Epithelial cell of esophagus (primary cell): ENCODE measurements at places on chromosomes 7 and 10.

GRCh38 chr10:35637462-35637861, 4.6 kb downstream of the FZD8 start:
- DNase-seq, result no peak

- DNase-seq, result no peak
These were observed 493.0 kb downstream of the LRMDA start for GRCh38 chr10:75924309-75924902.

DNA sequence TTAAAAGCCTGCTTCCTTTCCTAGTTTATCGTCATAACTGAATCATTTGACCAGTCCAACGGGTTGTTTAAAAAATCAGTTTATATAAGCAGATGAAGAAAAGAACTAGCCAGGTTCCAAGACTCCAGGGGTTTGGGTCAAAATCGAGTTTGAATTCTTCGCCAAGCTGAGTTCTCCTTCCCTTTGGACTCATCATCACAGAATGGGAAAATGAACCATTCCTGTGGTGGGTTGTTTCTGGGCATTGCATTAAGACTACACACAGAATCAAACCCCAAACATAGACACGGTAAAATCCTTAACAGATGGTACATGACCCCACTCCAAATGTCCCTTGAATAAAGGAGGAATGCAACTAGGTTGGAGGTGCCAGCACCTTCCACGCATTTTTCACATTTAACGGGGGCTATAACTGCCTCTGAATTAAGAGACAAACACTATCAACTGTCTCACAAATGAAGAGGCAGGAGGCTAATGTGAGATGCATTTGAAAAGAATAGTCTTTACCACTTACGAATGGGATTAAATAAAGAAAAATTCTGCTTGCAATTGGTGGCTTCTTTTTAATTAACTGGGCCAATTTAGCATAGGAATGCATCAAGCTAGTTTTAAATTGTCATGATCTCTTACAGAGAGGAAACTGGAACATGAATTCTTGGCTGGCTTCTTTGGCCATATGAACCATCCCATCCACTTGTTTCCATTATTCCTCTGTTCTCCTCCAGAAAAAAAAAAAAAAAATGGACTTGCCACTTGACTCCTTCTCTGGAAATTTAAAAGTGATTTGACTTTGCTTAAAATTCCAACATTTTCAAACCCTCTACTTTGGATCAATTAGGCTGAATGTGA, 61.1 kb downstream of the CHST15 start:
- no peak for DNase-seq

DNA sequence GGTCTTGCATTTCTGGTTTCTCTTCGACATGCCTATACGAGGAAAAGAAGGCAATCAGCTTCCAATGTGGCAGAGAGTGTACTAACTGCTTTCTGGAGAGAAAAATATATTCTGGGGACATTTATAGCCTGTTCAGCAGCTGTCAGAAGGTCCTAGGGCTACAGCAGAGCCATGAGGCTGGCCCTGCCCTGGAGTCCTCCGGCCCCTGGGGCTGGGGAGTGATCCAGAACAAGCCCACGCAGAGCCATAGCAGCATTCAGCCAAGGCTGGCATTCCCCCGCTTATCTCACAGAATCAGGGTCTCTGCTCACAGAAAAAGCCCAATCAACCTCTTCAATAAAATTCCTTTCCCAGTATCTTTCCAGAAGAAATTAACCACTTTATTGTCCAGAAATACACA, 48.9 kb downstream of the FZD1 start:
- DNase-seq, result no peak

DNA sequence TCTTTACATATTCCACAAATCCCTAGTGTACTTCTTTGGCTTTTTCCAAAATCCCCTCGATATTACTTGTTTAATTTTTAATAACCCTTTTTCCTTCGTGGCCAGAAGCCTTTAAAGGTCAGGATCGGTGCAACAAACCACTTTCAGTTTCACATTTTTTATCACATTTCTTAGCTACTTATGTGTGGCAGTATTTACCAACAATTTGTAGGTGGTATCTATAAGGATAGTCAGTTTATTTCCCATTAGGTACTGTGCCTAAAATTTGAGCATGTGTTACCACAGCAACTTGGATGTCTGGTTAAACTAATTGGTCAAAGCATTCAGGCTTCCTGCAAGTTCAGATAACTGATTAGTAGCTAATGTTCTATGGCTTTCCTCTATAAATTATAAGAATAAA, 104.9 kb downstream of the CDK14 start:
- no peak for DNase-seq

DNA sequence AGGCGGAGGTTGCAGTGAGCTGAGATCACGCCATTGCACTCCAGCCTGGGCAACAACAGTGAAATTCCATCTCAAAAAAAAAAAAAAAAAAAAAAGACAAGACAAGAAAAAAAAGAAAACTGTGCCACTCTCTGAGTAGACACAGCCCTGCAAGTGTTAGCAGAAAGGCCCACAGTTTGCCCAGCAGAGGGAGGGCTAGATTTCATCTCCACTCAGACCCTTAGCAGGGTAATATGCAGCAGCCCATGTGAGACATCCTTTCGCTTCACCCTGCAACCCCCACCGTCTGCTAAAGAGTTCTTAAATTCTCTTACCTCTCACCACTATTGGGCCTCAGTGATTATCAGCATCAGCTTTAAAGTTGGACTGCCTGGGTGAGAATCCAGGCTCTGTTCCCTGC, 38.2 kb downstream of the CTNNA3 start:
- no peak for DNase-seq

- no peak for DNase-seq
These were observed 225.3 kb upstream of the RHOBTB1 start for GRCh38 chr10:61169294-61169693.

GRCh38 chr10:78763651-78764395, 304.9 kb upstream of the ZMIZ1 start:
- peak; percentile 51 for DNase-seq

DNA sequence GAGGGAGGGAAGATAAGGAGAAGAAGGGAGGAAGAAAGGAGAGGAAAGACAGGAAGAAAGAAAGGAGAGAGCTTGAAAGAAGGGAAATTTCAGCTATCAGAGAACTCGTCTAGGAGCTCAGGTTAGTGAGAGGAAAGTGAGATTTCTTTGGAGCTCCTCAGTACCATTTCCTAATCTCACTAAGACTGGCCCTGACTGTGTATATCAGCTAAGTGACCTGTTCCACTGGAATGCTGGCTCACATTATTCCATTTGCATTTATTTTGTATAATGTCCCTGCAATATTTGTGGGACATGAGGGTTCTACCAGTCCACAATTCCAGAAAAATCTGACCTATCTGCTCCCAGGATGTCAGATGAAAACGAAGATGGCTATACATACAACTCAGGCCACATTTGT, 114.7 kb upstream of the CELF2 start:
- no peak for DNase-seq

GRCh38 chr10:124160943-124161582, 67.7 kb upstream of the CHST15 start:
- no peak for DNase-seq

GRCh38 chr10:103277713-103278536, 987 bp downstream of the INA start:
- DNase-seq, result no peak

GRCh38 chr7:83413424-83413823, 235.5 kb downstream of the SEMA3E start:
- peak; percentile 36 for DNase-seq

GRCh38 chr10:35770817-35771355, 128.8 kb upstream of the FZD8 start:
- DNase-seq, result no peak

DNA sequence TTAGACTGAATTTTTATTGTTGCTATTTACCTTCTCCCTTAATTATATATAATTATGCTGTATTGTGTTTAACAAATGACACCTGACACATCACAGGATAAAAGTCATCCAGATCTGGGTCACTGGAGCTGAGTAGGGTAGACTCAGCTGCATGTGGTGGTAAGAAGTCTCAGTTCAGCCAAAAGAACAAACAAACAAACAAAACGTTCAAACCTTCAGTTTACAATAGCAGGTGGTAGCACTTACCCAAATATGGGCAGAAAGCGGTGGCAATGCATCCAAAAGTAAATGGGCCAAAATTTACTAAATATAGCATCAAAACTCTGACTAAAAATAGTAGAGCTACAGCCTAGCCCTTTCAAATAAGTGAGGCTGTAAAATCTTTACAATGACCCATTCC, 42.2 kb downstream of the ZWINT start:
- no peak for DNase-seq

GRCh38 chr10:87750001-87750671, 67.9 kb downstream of the ATAD1 start:
- DNase-seq, result peak; percentile 54

- no peak for DNase-seq
These were observed 34.0 kb upstream of the CCDC7 start for GRCh38 chr10:32411797-32412498.

- DNase-seq, result peak; percentile 83
These were observed 41.9 kb downstream of the TCF7L2 start for GRCh38 chr10:112991888-112992491.

GRCh38 chr10:85643845-85644525, 722.6 kb downstream of the GRID1 start:
- peak; percentile 94 for DNase-seq

DNA sequence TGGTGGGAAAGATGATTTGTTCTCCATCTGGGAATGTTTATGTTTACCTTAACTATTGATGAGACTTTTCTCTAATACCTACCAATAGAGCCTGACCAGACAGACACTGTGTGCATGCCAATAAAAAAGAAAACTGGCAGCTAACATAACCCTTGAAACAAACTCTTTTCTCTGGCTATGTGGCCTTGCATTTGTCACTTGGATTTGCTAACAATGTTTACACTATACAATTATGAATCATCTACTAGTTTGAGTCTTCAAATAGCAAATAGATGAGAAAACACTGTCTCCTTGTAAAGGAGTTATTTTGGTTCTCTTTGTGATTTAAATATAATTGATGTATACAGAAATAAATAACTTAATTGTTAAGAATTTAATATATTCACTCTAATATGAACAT, 273.1 kb downstream of the SEMA3D start:
- DNase-seq, result peak; percentile 35

DNA sequence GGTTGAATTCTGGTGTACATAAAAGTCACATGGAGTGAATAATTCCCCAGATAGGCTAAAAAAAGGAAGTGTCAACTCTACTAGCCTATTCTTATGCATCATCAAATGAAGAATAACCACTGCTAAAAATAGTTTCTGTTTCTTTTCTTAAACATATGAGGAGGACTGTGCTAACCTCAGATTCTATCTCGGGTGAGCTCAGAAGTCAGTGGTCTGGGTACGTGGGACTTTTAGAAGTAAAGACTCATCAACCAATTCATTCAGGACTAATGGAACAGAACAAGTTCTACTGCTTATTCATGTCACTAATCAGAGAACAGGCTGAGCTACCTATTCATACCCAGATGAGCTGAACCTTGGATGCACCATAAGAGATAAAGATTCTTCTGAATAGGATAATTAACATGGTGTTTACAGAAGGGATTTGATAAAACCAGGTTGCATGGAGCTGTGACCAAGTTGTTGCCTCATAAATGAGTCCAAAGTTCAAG, 9.5 kb upstream of the ASAH2 start:
- DNase-seq, result peak; percentile 52

- DNase-seq, result no peak
These were observed 38.2 kb downstream of the GBX1 start for GRCh38 chr7:151129117-151129959.

- no peak for DNase-seq
These were observed 26.9 kb upstream of the FIGNL1 start for GRCh38 chr7:50476953-50477625.

- DNase-seq, result no peak
These were observed 18.2 kb downstream of the ARID5B start for GRCh38 chr10:61919646-61920215.

DNA sequence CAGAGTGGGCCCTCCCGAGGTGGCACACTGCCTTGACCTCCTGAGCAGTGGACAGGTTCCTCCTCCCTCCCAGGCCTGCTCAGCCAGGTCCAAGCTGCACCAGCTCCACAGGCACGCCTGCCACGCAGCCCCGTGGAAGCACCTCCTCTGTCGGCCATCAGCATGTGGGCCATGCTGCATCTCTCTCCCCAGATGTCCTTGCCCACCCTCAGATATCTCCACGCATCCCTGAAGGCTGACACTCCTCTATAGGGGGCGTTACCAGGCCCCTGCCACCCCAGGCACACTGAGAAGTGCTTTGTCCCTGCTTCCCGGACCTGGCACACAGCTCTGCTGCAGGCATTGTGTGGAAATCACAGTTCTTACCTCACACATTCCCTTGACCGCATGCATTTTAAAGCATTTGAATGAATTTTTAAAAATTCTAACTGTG, 598.5 kb downstream of the SDK1 start:
- no peak for DNase-seq

- peak; percentile 69 for DNase-seq
These were observed at the start of gene HHEX for GRCh38 chr10:92689663-92690210. TSS of gene HHEX (plus strand) at chr10:92689955. CDS start at chr10:92689987, 32 bp downstream.

DNA sequence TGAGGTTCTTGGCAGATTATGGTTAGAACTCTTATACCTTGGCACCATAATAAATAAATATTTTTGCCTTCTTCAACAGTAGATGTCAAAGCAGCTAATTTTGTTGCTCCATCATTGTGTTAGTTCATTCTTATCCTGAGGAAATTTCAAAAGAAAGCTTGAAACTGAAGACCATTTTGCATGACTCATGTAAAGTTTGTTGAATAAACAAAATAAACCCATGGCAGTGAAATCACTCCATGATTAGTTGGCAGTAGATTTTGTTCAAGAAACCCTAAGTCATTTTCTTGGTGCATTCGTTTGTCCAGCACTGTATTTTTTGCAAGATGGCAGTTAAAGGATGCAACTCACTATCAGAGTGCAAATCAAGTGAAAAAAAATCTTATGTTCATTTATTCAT, 91.6 kb downstream of the HECW1 start:
- DNase-seq, result peak; percentile 39

- no peak for DNase-seq
These were observed 49.3 kb upstream of the PCBD1 start for GRCh38 chr10:70937661-70938060.

GRCh38 chr7:69860486-69860885, 262.2 kb downstream of the AUTS2 start:
- DNase-seq, result no peak

DNA sequence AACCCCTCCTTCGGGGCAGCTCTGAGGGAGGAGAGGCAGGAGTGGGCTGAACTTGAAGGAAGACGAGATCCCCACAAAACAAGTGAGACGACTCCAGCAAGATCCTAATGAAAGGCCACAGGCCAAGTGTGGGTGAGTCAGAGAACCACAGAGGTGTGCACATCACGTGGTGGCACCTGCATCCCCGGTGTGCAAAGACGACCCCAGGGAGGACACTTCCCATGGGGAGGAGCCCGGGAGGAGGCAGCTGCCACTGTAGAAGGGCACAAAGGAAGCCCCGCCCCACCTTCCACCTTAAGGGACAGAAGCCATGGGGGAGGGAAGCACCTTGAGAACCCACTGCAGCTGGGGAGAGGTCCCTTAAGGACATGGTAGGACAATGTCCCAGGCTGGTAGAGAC, 45.7 kb downstream of the ESYT2 start:
- peak; percentile 54 for DNase-seq

- no peak for DNase-seq
These were observed 7.9 kb downstream of the PANK1 start for GRCh38 chr10:89637113-89637512.

DNA sequence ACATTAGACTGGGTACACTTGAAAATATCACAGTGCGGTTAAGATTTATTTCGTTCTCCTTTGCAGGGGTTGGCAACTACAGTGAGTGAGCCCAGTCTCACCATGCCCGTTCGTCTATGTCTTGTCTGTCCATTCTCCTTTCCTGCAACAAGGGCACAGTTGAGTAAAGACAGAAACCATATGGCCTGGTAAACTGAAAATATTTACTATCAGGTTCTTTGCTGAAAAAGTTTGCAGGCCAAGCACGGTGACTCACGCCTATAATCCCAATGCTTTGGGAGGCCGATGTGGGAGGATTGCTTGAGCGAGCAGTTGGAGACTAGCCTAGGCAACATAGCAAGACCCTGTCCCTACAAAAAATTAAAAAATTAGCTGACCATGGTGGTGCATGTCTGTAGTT, 11.4 kb upstream of the KCTD7 start:
- DNase-seq, result no peak
